ENCODE measurements at places on chromosomes 1 and 21. TPM values are rescaled to one million over a fixed set of nuclear protein-coding genes. Genes with fewer than 3 reads are reported as not detected.

Gene HLX
- 4.2 TPM for polyA plus RNA-seq

Gene STYXL2
- 1.2 TPM for polyA plus RNA-seq

Gene C1orf116
- polyA plus RNA-seq = 0.24 TPM

DNA sequence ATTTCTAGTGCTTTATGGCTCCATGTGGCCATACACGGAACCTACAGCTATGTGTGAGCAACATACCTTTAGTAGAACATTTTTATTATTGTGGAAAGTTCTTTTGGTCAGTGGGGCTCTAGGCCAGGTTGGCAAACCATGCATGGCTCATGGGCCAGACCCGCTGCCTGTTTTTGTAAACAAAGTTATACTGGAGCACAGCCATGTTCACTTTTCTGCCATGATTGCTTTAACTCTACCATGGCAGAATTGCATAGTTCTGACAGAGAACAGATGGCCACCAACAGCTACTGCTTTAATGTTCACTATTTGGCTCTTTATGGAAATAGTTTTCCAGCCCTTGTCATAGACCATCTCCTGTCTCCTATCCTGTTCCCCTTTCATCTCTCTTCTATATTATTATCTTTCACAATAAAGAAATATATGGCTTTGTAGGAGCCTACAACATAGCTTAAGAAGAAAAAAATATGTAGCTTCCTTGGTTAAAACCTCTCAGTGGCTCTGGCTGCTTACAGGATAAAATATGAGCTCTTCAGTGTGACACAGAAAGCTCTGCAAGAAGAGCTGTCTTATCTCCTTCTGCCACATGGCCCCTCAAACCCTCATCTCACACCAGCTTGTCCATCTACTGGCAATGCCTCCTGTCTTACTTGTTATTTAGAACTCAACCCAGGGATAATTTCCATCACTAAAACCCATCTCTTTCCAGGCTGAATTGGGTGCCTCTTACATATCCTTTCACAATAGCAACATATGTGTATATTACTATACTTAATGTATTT, 54.6 kb upstream of the RWDD3 start:
- no peaks in the 10 kb centered on the region for H3K36me3 ChIP-seq
- H3K4me1 ChIP-seq = peaks cover 4% of the 10 kb centered on the region
- no peak overlapping the region for H3K4me3 ChIP-seq

DNA sequence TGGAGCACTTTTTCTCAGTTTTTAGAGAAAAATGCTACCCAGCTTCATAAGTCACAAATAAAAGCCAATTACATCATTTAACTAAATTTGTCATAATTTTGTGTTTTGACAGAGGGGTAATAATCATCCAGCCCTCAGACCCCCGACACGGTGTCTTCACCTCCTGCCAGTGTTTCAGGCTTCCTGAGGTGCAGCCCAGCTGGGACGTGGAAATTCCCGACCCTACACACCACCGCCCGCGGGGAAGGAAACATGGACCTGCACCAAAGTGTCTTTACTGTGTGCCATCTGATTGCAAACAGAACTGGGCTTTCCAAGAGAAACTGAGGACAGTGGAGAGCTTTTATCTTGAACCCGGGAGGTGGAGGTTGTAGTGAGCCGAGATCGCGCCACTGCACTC, 7.7 kb upstream of the INAVA start:
- no peaks in the 10 kb centered on the region for H3K36me3 ChIP-seq
- no peak for DNase-seq
- H3K27me3 ChIP-seq = peaks cover 16% of the 10 kb centered on the region

GRCh38 chr1:3393987-3394920, 60.2 kb upstream of the ARHGEF16 start:
- no peak overlapping the region for H3K27ac ChIP-seq
- peaks cover 12% of the 10 kb centered on the region for H3K36me3 ChIP-seq

DNA sequence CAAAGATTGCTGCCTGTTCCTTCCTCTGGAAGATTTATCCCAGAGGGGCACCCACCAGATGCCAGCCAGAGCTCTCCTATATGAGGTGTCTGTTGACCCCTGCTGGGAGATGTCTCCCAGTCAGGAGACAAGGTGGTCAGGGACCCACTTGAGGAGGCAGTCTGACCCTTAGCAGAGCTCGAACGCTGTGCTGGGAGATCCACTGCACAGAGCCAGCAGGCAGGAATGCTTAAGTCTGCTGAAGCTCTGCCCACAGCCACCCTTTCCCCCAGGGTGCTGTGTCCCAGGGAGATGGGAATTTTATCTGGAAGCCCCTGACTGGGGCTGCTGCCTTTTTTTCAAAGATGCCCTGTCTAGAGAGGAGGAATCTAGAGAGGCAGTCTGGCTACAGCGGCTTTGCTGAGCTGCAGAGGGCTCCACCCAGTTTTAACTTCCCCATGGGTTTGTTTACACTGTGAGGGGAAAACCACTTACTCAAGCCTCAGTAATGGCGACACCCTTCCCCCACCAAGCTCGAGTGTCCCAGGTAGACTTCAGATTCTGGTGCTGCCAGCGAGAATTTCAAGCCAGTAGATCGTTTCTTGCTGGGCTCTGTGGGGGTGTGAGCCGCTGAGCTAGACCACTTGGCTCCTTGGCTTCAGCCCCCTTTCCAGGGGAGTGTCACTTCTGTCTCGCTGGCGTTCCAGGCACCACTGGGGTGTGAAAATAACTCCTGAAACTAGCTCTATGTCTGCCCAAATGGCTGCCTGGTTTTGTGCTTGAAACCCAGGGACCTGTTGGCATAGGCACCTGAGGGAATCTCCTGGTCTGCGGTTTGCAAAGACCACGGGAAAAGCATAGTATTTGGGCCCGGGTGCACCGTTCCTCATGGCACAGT, 51.1 kb upstream of the PDC start:
- H3K36me3 ChIP-seq = no peaks in the 10 kb centered on the region
- no peak for DNase-seq
- H3K27me3 ChIP-seq = no peaks in the 10 kb centered on the region
- H3K4me1 ChIP-seq = no peaks in the 10 kb centered on the region

- no peaks in the 10 kb centered on the region for H3K27me3 ChIP-seq
- no peak overlapping the region for H3K27ac ChIP-seq
- DNase-seq = peak; percentile 47
- no peak overlapping the region for H3K4me3 ChIP-seq
These were observed 24.3 kb downstream of the PGBD5 start for GRCh38 chr1:230401763-230402294.

GRCh38 chr1:205576011-205576410, 55.8 kb downstream of the ELK4 start:
- no peaks in the 10 kb centered on the region for H3K4me1 ChIP-seq
- peaks cover 3% of the 10 kb centered on the region for H3K36me3 ChIP-seq
- no peak for DNase-seq
- H3K27me3 ChIP-seq = peaks cover 5% of the 10 kb centered on the region
- H3K27ac ChIP-seq = no peak overlapping the region

DNA sequence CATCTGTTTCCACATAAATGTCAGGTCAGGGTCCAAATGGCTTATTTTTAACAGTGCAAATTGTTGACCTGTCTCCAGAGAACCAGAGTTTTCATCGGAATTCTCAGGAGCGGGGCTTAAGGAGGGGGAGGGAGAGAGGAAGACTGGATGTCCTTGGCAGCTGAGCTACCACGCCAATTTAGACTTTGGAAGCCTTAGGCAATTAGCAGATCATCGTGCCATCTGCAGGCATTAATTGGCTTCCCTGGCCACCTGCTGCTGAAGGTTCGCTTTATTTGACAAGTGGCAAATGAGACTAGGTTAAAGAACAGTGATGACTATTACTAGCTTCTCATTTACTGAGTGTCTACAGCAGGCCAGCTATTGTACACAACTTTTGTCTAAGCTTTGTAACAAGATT, 43.7 kb downstream of the HLX start:
- H3K36me3 ChIP-seq = no peaks in the 10 kb centered on the region
- no peaks in the 10 kb centered on the region for H3K27me3 ChIP-seq
- H3K27ac ChIP-seq = no peak overlapping the region
- no peaks in the 10 kb centered on the region for H3K4me1 ChIP-seq

DNA sequence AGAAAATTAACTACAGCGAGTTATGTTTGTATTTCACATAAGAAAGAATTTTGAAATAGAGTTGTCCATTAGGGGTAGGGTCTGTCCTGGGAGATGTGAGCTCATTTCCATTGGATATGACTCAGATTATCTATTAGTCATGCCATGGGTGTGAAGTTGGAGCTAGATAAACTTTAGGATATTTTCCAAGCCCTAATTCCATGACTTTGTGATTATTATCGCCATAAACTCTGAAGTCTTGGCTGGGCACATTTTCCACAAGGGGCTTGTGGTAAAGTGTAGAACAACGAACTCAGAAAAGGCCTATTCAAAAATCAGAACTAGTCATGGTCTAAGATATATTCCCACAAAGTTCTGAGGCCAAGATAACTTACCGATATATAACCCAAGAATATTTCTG, 396.6 kb downstream of the DPYD start:
- H3K27me3 ChIP-seq = no peaks in the 10 kb centered on the region
- DNase-seq = no peak
- H3K27ac ChIP-seq = no peak overlapping the region
- no peak overlapping the region for H3K4me3 ChIP-seq
- H3K36me3 ChIP-seq = no peaks in the 10 kb centered on the region

DNA sequence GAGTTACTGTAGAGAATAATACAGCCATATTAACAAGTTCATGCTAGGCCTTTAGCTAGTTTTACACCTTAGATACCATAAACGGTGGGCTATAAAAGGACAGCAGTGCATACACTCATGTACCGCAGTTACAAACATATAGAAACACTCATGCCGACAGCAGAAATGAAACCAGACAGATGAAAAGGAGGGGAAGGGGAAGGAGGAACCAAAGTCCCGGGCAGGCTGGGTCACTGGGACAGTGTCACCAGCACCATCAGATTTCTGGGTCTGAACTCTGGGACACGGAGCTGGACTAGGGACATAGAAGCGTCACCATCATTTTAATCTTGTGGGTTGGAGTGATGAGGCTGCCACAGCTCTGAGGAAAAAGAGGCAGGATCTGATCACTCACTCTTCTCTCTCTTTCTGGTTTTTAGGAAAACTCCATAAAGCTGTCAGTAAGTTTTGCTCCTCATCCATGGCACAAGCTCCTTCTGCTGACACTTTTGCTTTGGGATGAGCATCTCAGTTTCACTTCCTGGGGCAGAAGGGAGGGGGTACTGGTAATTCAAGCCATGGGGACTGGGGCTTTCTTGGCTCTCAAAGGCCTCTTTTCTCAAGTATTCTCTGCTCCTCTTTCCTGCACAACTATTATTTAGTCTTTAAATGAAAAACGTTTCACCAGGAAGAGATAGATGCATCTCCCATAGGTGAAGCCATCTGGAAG, 7.8 kb upstream of the ZNF691 start:
- no peaks in the 10 kb centered on the region for H3K4me1 ChIP-seq
- H3K27ac ChIP-seq = no peak overlapping the region
- DNase-seq = no peak
- peaks cover 7% of the 10 kb centered on the region for H3K36me3 ChIP-seq
- no peaks in the 10 kb centered on the region for H3K27me3 ChIP-seq

- H3K27ac ChIP-seq = no peak overlapping the region
- DNase-seq = no peak
- no peaks in the 10 kb centered on the region for H3K27me3 ChIP-seq
- H3K4me1 ChIP-seq = no peaks in the 10 kb centered on the region
- H3K4me3 ChIP-seq = no peak overlapping the region
These were observed 363.6 kb downstream of the PBX1 start for GRCh38 chr1:164922585-164922984.

DNA sequence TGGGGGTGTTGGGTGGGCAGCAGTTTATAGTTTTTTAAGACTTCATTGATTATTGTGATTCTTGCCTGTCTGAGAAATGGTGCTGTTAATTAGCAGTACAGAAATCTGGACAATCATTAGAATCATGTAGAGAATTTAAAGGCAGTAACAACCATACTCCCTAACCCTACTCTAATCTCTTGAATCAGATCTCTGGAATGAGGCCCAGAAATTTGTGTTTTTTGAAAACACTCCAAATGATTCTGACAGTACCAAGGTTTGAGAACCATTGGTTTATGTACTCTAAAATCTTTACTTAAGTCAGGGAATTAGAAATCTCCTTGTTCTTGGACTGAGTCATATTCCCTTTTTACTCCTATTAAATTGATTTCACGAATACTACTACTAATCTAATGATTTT, 24.0 kb downstream of the FNBP1L start:
- no peaks in the 10 kb centered on the region for H3K36me3 ChIP-seq
- DNase-seq = no peak
- no peak overlapping the region for H3K27ac ChIP-seq
- peaks cover 3% of the 10 kb centered on the region for H3K4me1 ChIP-seq
- H3K4me3 ChIP-seq = no peak overlapping the region

GRCh38 chr1:48671578-48671977, 105.1 kb downstream of the BEND5 start:
- no peak overlapping the region for H3K4me3 ChIP-seq
- no peak for DNase-seq
- no peak overlapping the region for H3K27ac ChIP-seq
- H3K27me3 ChIP-seq = no peaks in the 10 kb centered on the region
- peaks cover 6% of the 10 kb centered on the region for H3K4me1 ChIP-seq
- H3K36me3 ChIP-seq = no peaks in the 10 kb centered on the region

- no peaks in the 10 kb centered on the region for H3K27me3 ChIP-seq
- no peaks in the 10 kb centered on the region for H3K36me3 ChIP-seq
- H3K27ac ChIP-seq = peak overlapping the region; percentile 22
- H3K4me3 ChIP-seq = no peak overlapping the region
- H3K4me1 ChIP-seq = peaks cover 8% of the 10 kb centered on the region
- no peak for DNase-seq
These were observed 41.8 kb upstream of the PAXBP1 start for GRCh38 chr21:32813265-32813903.

Data from spinal cord (tissue), 10 donors.